H9 (cell line): ENCODE measurements at places on chromosomes 2 and 18.

GRCh38 chr2:88074854-88075292, 7.2 kb downstream of the SMYD1 start:
- DNase-seq = no peak

- DNase-seq = no peak
Observed at GRCh38 chr2:163490281-163490680, 245.5 kb downstream of the FIGN start.

DNA sequence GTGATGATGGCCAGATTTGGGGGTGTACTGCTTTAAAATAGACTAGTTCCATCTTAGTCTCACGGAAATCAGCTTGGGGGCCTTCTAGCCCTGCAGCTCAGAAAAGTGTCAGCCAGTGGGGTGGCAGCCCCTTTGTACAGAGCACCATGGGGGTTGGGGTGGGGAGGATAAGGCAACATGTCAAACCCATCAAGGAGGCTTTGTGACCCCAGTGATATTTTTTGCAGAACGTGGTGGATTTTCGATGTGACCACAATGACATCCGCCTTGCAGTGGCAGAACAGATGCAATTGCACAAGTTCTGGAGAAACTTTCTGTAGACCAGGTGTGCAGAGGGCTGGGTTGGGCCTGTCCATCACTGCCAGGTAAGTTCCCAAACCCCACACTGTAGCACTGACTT, 3.0 kb upstream of the CD8A start:
- DNase-seq = no peak

- peak; percentile 85 for DNase-seq
Observed at GRCh38 chr2:84741182-84741822, 139.6 kb downstream of the TRABD2A start.

DNA sequence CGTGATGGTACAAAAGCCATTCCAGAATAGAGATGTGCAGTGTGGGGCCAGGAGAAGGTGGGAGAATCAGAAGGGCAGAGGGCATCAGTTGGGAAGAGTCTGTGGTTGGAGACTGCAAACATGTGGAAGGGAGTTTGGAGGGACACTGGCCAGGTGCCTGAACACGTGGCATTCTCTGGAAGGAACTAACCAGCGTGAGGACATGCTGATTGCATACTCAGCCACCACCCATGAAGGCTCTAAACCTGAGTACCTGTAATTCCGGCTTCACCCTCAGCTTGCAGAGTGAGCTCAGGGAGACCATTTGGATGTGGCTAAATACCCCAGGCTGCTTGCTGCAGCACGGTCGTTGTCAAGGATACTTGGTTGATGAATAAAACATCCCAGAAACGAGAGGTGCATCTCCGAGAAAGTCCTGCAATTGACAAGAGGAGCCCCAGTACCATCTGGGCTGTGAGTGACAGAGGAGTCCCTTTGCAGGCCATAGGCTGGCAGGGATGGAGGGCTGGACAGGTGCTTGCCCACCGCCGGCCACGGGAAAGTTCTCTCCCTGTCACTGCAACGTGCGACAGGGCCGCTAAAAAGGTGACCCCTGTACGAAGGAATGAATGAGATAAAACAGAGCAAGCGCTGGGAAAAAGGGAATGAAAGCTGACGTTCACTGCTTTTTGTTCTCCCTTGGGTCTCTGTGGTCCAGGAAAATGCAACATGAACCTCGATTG, 5.0 kb downstream of the ACKR3 start:
- DNase-seq = no peak

- DNase-seq = no peak
Observed at GRCh38 chr2:128687565-128687964, 368.9 kb upstream of the HS6ST1 start.

- no peak for DNase-seq
Observed at GRCh38 chr2:195642679-195643068, 14.4 kb upstream of the SLC39A10 start.

DNA sequence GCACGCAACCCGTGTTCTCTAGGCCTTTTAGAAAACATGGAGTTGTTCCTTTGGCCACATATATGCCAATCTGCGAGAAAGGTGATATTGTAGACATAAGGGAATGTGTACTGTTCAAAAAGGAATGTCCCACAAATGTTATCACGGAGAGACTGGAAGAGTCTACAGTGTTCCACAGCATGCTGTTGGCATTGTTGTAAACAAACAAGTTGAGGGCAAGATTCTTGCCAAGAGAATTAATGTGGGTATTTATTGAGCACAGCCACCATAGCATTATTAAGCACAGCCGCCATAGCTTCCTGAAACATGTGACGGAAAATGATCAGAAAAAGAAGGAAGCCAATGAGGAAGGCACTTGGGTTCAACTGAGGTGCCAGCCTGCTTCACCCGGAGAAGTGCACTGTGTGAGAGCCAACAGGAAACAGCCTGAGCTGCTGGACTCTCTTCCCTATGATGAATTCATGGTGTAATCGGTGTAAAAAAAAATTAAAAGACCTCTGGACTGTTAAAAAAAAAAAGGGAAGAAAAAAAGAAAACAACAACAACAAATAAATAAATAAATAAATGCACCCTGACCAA, 29.0 kb upstream of the REL start:
- DNase-seq = no peak
